ENCODE measurements at places on chromosomes 4 and X.
A peak's percentile ranks its signal among the peaks of the same experiment; 100 is the strongest.

- DNase-seq = no peak
Measured at GRCh38 chr4:165208741-165209388, 1.5 kb downstream of the KLHL2 start.

DNA sequence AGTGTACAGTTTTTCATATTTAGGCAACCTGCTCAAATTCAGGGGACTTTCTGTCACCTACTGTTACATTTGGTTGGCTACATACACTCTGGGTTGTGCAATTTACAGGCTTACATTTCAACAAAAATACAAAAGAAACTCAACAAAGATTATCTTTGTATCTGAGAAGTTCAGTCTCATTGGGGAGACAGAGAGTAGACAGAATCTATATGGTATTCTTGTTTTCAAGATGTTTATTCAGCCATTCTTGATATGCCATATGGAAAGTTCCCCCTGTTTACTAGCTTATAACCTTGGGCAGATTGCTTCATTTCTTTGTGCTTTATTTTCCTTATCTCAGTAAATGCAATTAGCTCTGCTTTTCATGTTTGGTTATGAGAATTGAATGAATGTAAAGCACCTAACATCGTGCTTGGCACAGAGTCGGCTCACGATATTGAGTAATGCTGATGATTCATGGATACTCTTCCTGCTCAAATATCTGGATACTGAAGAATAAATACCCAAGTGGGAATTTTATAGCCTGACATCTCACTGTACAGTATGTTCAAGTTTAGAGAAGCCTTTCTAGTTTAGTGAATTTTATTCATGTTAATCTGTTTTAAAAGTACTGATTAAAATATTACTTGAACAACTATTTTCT is 96.5 kb upstream of the PACRGL start:
- DNase-seq = no peak

- DNase-seq = no peak
Measured at GRCh38 chrX:6574762-6575161, 39.8 kb upstream of the VCX3A start.

DNA sequence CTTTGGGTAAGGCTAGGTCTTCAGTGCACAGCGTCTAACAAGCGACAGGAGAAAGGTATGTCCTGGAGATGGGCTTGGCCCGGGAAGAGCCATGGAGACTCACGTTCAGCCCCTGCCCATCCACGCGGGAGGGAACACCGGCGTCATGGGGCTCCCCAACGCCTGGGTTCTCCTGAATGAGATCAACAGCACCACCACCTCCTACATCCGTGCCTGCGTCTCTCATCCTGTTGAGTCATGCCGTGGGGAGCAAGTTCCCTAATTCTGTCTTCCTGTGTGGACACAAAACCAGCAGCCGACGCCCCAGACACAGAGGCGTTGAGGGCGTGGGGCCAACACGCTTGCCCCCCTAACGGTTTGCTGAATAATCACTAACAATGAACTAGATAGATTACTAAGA is 20.1 kb upstream of the IL3RA start:
- DNase-seq = peak; percentile 46

- DNase-seq = no peak
Measured at GRCh38 chr4:139684351-139684750, 18.7 kb downstream of the MGST2 start.

DNA sequence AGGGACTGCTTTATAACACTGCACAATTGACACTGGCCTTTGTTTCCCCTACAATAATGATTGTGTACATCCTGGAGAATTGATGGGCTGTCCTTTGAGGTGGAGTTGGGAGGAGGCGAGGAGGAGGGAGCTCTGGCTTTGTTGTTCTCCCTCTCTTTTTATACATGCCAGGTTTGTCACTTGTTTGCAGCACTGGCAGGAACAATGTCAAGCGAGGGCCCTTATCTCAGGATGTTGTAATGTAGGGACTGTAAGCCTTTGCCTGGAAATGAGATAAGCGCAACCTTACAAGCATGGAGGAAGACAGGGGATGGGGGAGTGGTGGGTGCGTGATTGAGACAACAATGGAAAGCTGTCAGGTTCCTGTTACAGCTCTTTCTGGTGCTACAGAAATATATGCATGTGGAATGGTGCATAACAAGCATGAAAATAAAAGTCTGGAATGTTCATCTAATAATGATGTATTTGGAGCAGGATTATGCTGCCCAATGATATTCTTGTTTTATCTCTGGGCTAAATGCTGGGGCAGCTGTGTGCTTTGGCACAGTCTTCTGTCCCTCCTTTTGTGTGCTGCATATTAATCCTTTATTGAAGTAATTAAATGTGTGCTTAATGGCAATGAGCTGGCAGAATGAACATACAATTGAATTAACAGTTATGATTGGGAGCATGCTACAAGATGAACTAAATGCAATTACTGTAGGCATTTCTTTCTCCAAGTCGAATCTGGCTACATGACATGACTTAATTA is 294.4 kb downstream of the GPAT3 start:
- no peak for DNase-seq

DNA sequence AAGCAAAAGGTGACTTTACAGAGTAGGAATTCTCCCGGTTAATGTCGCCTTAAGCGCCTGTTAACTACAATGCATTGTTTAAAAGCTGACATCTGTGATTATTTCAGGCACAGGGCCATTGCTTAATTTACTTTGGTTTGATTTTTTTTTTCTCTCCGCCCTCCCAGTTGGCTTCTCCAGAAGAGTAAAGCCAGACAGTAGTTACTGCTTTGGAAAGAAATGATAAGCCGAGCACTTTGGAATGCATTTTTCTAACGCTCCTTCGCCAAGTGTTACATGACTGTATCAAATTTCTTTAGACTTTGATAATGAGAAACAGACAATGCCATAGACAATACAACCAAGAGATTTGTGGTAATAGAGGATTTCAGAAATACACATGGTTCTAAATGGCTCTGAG is 383.0 kb upstream of the TENM3 start:
- no peak for DNase-seq

DNA sequence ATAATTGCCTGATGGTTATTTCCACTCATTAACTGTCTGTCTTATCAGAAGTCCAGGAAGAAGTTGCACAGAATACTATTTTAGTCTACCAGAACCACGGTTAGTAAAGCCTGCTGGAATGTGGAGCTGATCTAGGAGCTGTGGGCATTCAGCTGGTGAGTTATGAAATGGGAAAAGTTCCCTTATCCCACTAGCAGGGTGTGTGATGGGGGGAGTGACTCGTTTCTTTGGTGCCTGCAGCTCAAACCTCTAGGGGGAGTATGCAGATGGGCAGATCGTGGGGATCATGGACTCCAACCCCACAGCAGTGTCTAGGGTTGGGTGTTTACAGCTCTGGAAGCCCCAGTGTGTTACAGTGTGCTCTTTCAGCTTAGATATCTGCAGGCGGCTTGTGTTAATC is 305.7 kb upstream of the BOD1L1 start:
- no peak for DNase-seq

DNA sequence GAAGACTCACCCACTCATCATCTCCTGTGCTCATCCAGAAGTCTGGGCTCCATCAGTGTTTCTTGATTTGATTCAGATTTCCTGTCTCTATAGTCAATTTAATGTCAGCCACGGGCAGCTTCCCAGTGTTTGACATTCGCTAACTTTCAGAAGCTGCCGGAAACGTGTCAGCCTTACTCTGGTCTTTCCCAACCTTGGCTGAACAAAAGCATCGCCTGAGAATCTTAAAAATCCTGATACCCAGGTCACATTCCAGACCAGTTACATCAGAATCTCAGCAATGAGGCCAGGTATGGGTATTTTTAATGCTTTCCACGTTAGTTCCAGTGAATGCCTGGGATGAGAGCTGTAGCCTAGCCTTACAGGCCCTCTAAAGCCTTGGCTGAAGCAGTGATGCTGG is 233.8 kb downstream of the FRMPD4 start:
- DNase-seq = no peak

DNA sequence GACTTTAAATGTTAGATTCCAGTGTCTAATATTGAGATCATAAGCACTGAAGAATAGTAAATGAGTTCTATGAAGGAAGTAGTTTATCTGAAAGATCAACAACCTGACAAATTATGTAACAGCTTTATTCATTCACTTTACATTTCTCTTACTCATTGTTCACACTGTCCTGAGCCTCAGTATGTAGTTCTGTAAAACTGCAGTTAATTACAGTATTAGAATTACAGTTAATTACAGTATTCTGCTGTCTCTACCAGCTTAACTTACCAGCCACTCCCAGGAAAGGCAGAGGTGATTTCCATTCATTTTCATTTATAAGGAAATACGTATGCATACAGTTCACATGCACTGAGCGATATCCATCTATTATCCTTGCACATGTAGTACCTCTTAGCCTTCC is 32.7 kb downstream of the NFKB1 start:
- DNase-seq = no peak

DNA sequence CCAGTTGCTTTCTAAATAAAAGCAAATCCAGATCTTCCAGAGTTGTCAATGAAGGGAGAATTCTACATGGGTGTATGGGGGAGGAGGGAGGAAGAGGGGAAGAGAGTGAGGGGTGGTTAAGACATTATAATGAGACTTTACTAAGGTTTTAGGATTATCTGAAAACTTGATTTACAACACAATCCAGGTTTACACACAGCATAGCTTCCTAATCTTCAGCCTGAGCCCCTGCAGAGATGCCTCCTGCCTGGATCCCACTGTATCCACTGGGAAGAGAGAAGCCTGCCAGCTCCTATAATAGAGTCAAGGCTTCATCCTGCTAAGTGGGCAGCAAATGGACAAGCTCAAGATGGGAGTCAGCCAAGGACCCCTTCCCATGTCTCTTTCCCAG is 85.6 kb upstream of the KIT start:
- no peak for DNase-seq

DNA sequence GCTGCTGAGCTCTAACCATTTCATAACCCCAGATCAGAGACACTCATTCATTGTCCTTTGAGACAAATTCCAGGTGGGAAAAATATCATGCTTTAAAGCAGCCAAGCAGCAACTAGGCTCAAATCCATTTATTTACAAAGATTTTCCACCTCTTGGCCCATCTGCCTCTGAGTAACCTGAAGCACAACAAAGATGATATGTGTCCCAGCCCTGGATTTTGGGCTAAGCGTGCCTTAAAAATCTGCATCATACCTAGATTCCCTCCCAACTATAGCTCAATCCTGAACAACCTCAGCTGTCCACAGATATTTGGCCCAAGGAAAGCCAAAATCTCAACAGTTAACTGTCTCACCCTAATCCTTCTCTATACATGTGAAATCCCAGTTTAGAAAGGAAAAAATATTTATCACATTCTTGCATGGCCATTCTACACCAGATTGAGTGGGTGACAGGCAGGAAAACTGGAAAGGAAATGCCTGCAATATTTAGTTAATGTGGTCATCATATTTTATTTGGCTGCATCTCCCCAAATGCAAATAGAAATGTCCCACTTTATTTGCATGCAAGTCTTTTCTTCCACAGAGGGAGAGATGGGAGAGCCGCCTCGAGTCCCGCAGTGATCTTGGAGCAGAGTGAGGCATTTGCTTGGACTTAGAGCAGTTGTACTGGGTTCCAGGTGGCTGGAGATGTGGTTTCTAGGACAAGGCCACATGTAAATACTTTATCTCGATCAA is 146.4 kb upstream of the EOLA2 start:
- no peak for DNase-seq

DNA sequence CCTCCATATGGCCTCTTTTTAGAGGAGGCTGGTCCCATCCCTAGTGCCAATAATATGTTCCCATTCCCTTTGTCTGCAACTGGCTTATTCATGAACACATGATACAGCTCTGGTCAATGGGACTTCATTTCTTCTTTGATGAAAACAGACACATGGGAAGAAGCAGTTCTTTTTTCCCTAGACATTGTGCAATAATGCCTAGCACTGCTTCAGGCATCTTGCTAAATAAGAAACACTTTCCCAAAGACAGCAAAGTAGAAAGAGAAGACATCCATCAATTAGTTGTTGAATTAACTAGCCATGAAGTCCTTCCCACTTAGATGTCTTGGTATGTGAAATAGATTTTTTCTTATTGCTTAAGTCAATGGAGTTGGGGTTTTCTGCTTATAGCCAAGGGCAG is 40.1 kb upstream of the TRPC3 start:
- no peak for DNase-seq

- DNase-seq = no peak
Measured at GRCh38 chrX:129932821-129933321, 26.9 kb downstream of the UTP14A start.

All from T-helper 2 cell (primary cell).